ENCODE measurements at places on chromosomes 7 and 10.

DNA sequence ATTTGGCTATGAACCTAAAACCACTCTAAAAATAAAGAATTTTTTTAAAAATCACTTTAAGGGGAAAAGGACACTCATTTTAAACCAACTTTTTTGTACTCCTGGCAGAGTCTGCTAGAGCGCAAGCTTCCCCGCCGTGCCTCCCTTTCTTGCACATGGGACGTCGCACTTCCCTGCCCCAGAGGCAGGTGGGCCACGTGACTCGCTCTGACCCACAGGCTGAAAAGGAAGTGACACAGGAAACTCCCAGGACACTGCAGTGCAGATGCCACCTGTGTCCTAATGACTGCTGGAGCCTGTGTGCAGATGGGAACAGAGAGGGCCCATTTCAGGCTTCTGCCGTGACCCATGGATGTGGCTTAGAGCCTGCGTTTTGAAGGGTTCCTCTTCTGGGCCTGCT is 142.1 kb upstream of the LANCL2 start:
- no peak overlapping the region for H3K27ac ChIP-seq
- H3K36me3 ChIP-seq: no peaks in the 10 kb centered on the region
- H3K27me3 ChIP-seq: peaks cover 2% of the 10 kb centered on the region
- no peak overlapping the region for H3K4me3 ChIP-seq
- DNase-seq: no peak
- H3K4me1 ChIP-seq: no peaks in the 10 kb centered on the region

DNA sequence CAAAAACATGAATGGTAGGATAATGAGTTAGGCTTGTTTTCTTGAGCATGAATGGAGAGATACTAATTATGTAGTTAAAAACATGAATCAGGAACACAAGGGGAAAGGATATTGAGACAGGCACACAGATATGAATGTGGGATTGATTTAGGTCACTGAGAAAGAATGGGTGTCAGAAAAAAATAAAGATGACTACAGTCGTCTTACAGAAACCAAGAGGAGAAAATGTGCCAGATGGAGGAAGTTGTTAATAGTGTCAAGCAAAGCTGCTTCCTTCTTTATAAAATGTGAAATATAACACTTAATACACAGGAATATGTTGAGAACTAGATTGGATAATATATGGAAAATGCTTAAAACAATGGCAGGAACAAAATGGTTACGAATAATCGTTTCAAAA is 173.3 kb upstream of the BET1 start:
- no peak overlapping the region for H3K4me3 ChIP-seq
- no peak overlapping the region for H3K27ac ChIP-seq
- no peaks in the 10 kb centered on the region for H3K4me1 ChIP-seq
- peaks cover 9% of the 10 kb centered on the region for H3K27me3 ChIP-seq
- H3K36me3 ChIP-seq: no peaks in the 10 kb centered on the region

DNA sequence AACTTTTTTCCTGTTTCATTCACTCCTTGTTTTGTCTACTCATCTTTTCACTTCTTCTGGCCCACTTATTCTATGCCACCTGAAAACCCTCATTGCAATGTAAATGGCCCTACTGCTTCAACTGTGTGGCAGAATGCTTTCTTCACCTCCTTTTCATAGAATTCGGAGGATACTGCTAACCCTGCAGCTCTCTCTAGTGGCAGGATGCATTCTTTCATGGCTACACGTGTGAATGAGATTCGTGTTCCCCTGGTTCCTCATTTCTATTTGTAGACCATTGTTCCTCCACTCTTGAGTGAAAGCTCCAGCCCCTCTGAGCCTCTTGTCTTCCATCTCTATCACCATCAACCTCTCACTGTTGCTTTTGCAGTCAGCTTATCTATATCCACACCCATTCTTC is 20.9 kb upstream of the CYP26C1 start:
- H3K4me1 ChIP-seq: no peaks in the 10 kb centered on the region
- no peaks in the 10 kb centered on the region for H3K36me3 ChIP-seq
- H3K27ac ChIP-seq: no peak overlapping the region
- no peaks in the 10 kb centered on the region for H3K27me3 ChIP-seq
- H3K4me3 ChIP-seq: no peak overlapping the region
- peak; percentile 11 for DNase-seq

DNA sequence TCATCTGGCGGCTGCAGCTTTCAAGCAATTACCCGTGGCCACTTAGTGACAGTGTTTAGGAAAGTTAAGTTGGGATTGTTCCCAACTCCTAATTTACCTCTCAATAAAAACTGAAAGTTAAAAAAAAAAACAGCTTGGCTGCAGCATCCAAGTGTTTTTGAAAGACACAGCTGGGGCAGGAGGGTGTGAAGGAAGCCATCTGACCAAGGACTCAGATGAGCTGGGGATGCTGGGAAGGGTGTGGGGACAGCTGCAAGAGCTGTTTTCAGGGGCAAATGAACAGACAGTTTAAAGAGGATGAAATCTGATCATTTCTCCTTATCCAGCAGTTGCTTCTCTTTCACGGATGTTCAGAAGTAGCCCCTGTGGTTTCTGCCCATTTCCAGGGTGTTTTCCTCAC is 129.2 kb upstream of the CDCA7L start:
- H3K27me3 ChIP-seq: peaks cover 26% of the 10 kb centered on the region
- H3K4me3 ChIP-seq: no peak overlapping the region
- H3K36me3 ChIP-seq: no peaks in the 10 kb centered on the region
- DNase-seq: no peak
- H3K4me1 ChIP-seq: no peaks in the 10 kb centered on the region
- no peak overlapping the region for H3K27ac ChIP-seq

DNA sequence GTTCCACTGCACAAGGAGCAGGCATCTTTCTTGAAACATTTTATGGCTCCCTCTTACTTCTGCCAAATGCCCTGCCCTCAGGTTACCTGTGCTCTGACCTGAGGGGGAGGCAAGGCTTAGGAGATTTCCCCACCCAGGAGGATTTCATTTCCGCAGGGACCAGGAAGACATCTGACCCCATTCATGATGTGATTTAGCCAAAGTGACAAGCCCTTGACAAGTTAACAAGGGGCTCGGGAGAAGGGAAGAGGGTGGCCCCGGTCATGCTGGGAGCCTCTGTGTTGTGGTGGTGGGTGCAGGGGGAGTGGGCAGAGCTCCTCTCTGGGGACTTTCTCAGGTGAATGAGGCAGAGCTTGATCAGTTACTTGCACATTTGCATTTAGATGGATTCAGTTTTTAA is 18.9 kb downstream of the GIMAP5 start:
- H3K36me3 ChIP-seq: peaks cover 8% of the 10 kb centered on the region
- H3K27me3 ChIP-seq: peaks cover 2% of the 10 kb centered on the region

DNA sequence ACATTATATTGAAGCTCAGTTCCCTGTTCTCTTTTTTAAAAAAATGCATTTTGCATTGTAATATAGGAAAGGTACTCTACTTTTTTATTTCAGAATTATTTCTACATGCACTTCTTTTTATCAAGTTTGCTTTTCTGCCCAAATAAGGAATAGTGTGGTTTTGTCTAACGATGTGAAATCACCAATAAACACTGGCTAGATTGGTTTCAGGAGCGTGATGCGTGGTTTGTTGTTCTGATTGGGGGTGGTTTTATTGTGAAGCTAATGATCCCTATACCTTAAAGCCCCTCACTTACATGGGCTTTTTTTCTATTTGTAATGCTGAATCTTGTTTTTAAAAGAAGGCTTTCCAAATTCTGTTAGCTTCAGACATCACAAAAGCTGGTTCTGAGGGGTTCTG is 17.6 kb downstream of the ENTPD7 start:
- peaks cover 8% of the 10 kb centered on the region for H3K4me1 ChIP-seq
- DNase-seq: no peak
- peaks cover 5% of the 10 kb centered on the region for H3K36me3 ChIP-seq
- H3K4me3 ChIP-seq: no peak overlapping the region
- no peak overlapping the region for H3K27ac ChIP-seq
- no peaks in the 10 kb centered on the region for H3K27me3 ChIP-seq

DNA sequence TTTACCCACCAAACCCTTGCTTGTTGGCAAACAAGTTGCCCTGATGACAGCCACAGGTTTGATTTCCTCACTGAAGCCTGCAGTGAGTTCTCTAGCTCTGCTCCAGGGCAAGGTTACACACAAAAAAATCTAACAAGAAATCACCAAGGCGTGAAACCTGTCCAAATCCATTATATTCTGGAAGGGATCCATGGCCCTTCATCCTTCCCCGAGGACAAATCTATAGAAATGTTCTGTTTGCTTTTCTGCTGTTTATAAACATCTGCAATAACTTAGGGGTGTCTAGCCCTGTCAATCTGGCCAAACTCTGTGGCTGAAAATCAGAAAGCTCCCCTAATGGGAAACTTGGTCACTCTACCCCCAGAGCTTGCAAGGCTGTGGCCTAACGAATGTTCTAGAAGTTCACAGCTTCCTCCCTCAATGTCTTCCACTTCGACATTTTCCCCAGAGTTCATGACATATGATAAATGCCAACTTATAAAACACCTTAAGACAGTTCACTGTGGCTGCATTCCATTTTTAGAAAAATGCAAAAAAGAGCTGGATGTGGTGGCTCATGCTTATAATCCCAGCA is 164.5 kb downstream of the PRPF18 start:
- H3K4me1 ChIP-seq: no peaks in the 10 kb centered on the region
- peaks cover 23% of the 10 kb centered on the region for H3K27me3 ChIP-seq
- H3K36me3 ChIP-seq: no peaks in the 10 kb centered on the region
- DNase-seq: no peak
- H3K27ac ChIP-seq: no peak overlapping the region

DNA sequence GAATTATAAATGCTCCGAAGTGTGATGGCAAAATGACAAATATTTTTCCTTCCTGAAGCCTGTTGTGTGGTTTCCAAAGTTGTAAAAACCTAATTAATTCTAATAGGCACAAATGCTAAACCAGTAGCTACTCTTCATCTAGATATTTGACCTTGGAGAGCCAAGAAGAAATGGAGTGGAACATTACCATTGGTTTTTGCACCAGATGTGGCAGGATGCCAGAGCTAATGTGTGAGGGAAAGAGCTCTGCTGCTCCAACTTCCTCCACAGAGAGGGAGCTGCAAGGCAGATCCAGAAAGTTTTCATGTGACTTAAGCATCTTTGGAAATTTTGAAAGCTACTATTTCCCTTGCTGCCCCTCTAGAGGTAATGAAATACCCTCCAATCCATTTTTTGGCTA is 65.1 kb upstream of the HPS1 start:
- H3K4me3 ChIP-seq: no peak overlapping the region
- H3K27ac ChIP-seq: no peak overlapping the region
- DNase-seq: no peak

DNA sequence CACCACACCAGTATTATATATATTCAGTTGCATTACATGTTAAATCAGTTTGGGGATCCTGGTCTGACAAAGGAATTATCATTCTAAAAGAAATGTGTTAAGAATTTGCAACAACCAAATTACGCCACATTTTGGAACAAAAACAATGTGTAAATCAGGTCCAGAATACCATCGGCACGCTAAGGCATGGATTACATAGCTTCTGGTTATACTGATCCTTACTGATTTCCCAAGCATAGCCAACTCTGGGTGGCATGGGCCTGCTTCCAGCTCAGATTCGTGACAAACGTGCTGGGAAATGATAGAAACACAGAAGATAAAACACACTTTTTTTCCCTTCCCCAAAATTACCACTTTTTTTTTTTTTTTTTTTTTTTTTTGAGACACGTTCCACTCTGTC is 660.0 kb downstream of the SORCS1 start:
- H3K4me1 ChIP-seq: no peaks in the 10 kb centered on the region
- no peak overlapping the region for H3K4me3 ChIP-seq
- no peak for DNase-seq
- no peaks in the 10 kb centered on the region for H3K27me3 ChIP-seq
- H3K36me3 ChIP-seq: no peaks in the 10 kb centered on the region

GRCh38 chr7:88299126-88299525 is 7.6 kb downstream of the STEAP4 start:
- no peaks in the 10 kb centered on the region for H3K4me1 ChIP-seq
- no peaks in the 10 kb centered on the region for H3K36me3 ChIP-seq
- H3K27me3 ChIP-seq: peaks cover 9% of the 10 kb centered on the region

All from activated CD4-positive, alpha-beta T cell treated with anti-CD3 and anti-CD28 coated beads, Interleukin-2, amount 10 ng/mL, durations not matched to agents 7 days and 5 days (primary cell).